MM.1S (cell line): ENCODE measurements at places on chromosomes 4 and X.

DNA sequence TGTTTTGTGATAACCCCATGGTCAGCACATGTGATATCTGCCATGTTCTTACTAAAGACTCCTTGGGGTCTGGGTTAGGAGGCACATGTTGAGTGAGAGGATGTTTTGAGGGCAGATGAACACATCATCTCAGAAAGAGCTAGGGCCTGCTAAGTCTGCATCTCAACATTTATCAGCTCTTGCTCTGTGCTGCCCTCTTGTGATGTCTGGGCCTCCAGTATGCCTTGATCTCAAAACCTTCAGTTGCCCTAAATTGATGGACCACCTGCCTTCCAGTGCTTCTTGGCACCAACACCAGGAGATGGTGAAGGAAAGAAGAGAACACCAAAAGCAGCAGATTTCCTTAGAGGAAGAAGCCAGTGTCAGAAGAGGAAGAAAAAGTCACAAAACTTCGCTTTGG, 22.5 kb downstream of the MID1 start:
- no peaks in the 10 kb centered on the region for H3K4me1 ChIP-seq
- no peaks in the 10 kb centered on the region for H3K27me3 ChIP-seq
- no peak for DNase-seq
- no peak overlapping the region for H3K4me3 ChIP-seq
- no peak overlapping the region for H3K27ac ChIP-seq

DNA sequence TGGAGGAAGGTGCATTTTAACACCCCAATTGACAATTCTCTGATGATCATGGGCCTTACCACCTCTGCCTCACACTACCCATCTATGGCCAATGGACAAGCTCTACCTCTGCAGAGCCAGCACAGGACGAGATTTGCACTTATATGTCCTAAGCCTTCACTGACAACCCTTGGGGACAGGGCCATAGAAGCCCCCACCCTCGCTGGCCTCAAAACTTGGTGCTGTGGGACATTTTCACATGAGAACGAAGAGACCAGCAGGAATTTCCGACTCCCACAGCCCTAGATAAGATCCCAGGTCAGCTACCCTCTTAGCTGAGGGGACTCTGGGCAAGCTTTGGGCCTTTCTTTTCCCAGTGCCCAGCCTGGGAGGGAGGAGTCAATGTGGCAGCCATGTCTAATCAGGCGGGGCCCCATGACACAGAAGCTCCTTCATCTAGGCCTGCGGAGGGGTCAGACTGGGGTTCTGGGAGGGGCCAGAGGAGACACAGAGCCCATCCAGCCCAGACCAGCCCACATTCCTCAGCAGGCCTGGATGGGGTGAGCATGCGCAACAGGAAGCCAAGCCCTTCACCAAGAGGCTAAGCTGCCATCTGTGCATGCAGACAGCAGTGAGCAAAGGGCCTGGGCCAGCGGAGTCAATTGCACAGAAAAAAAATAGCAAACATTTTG, 12.1 kb downstream of the PJA1 start:
- no peak for DNase-seq
- H3K36me3 ChIP-seq: no peaks in the 10 kb centered on the region
- no peak overlapping the region for H3K27ac ChIP-seq
- H3K4me1 ChIP-seq: no peaks in the 10 kb centered on the region
- no peak overlapping the region for H3K4me3 ChIP-seq

GRCh38 chr4:3724319-3725231, 41.6 kb upstream of the ADRA2C start:
- no peaks in the 10 kb centered on the region for H3K36me3 ChIP-seq
- no peak overlapping the region for H3K27ac ChIP-seq
- no peaks in the 10 kb centered on the region for H3K4me1 ChIP-seq
- no peak for DNase-seq
- H3K27me3 ChIP-seq: peaks cover 85% of the 10 kb centered on the region

DNA sequence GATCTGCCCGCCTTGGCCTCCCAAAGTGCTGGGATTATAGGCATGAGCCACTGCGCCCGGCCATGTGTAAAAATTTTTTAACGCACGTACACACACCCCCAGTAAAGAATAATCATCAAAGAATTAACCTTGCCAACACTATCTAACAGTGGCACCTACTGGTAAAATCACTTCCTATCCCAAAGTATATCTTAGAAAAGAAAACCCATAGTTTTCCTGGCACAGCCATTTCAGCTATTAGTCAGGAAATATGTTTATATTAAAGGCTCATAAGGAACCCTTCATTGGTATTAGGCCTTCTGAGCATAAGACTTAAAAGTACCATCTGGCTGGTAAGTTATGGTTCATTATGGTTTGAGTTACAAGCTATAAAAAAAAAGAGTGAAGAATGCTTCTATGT, 14.1 kb downstream of the S100G start:
- no peak overlapping the region for H3K4me3 ChIP-seq
- no peaks in the 10 kb centered on the region for H3K4me1 ChIP-seq
- DNase-seq: no peak
- no peaks in the 10 kb centered on the region for H3K36me3 ChIP-seq
- H3K27ac ChIP-seq: no peak overlapping the region
- no peaks in the 10 kb centered on the region for H3K27me3 ChIP-seq

GRCh38 chr4:102429553-102429952, 71.6 kb upstream of the NFKB1 start:
- no peak for DNase-seq
- no peaks in the 10 kb centered on the region for H3K27me3 ChIP-seq
- H3K4me1 ChIP-seq: no peaks in the 10 kb centered on the region
- no peak overlapping the region for H3K27ac ChIP-seq
- H3K4me3 ChIP-seq: no peak overlapping the region
- H3K36me3 ChIP-seq: no peaks in the 10 kb centered on the region

DNA sequence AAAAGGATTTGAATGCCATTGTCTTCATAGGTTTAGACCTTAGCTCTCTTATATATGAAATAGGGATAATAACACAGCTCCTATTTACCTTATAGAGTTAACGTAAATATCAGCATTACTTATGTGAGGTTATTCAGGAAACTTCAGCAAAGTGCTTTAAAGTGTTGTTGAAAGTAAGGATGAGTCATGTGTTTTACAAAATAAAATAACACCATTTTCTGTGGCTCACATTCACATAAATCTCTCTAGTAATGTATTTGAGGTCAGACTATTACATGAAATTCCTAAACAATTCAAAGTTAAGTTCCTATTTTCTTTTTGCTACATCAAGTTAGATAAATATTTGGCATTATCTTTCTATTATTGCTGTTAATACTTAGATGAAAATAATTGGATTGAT, 2.9 kb downstream of the GNRHR start:
- H3K4me1 ChIP-seq: peaks cover 6% of the 10 kb centered on the region; the same call in 1 of the 2 replicates
- no peak for DNase-seq
- no peak overlapping the region for H3K27ac ChIP-seq
- no peak overlapping the region for H3K4me3 ChIP-seq
- H3K36me3 ChIP-seq: no peaks in the 10 kb centered on the region

DNA sequence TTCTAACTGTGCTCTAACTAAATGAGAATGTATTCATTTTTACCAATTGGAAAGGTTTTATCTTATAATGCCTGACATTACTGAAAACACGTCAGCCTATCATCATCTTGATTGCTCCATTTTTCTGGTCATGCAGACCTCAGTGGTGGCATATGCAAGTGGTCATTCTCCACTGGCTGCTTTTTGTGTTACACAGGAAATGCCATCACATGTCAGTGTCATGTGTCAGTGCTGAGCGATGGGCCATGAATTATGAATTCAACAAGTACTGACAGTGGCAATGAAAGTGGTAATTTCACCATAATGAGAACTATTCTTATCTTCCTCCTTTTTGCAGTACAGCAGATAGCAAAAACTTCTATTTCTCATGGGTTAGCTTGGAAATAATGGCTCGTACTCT, 190.5 kb downstream of the PACRGL start:
- H3K27me3 ChIP-seq: no peaks in the 10 kb centered on the region
- H3K27ac ChIP-seq: no peak overlapping the region
- H3K4me3 ChIP-seq: no peak overlapping the region
- DNase-seq: no peak
- H3K4me1 ChIP-seq: no peaks in the 10 kb centered on the region

DNA sequence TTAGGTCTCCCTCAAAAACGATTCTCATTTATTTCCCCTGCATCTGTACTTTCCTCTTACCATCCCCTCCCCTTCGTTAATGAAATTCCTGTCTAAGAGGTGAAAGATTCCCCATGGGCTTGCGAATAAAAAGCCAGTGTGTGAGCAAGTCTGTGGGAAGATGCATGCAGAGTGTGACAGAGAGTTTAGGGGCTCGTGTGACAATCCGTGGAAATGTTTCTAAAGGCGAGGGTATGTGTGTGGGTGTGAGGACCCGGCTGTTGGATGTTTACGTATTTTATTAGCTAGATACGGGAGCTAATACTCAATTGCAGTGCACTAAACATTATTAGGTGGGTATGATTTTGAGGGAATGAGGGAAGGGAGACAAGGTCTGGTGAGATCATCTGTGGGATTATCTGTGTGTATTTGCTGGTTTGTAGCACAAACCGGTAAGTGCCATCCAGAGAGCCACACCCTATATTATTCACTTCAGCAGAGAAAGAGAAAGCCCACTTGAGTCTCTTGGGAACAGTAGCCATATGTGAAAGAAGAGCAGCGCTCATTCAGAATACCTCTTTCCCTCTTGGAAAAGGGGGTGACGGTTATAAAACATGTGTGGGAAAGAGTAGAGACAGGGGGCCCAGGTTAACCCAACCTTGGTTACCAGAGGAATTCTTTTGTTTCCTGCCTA, 893 bp upstream of the HOPX start:
- H3K27me3 ChIP-seq: no peaks in the 10 kb centered on the region
- no peaks in the 10 kb centered on the region for H3K36me3 ChIP-seq
- DNase-seq: no peak
- H3K4me3 ChIP-seq: no peak overlapping the region
- H3K27ac ChIP-seq: peak overlapping the region; percentile 32; the same call in 1 of the 2 replicates

DNA sequence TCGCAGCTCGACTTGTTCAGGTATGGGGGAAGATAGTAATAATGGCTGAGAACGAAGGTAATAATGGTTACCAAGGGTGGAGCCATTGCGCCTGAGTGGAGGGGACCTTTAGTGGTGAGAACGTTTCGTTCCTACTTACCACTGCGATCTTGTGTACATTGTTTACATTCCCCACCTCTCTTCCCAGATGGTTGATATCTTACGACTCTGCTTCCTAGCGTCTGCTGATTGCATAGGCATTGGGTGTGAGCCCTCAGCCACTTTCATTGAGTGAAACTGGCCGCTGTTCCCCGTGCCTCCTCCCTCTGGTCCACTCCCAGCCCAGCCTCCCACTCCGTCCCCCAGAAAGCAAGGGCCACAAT, 850 bp downstream of the IGBP1 start:
- H3K4me1 ChIP-seq: peaks cover 5% of the 10 kb centered on the region; the same call in 1 of the 2 replicates
- H3K4me3 ChIP-seq: peak overlapping the region; percentile 74
- peak overlapping the region; percentile 97; the same call in 1 of the 2 replicates for H3K27ac ChIP-seq
- H3K27me3 ChIP-seq: no peaks in the 10 kb centered on the region
- no peaks in the 10 kb centered on the region for H3K36me3 ChIP-seq
- no peak for DNase-seq

DNA sequence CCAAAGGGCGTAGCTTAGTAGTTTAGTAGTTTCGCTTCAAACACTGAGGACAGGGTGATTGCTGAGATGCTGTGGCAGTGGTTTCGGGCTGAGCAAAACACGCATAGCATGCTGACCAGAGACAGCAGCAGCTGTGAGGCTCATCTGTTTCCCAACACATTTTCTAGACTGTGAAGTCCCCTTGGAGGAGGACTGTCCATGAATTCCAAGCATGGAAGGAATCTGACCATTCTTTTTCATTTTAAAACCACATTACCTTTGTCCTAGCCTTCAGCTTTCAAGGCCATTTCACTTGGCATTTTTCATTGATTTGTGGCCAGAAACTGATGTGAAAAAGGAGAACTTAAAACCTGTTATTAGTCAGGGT, 240.9 kb downstream of the PALLD start:
- H3K4me1 ChIP-seq: no peaks in the 10 kb centered on the region
- no peaks in the 10 kb centered on the region for H3K27me3 ChIP-seq
- no peak overlapping the region for H3K27ac ChIP-seq
- DNase-seq: no peak
- no peaks in the 10 kb centered on the region for H3K36me3 ChIP-seq

GRCh38 chr4:47372561-47372960, 90.9 kb downstream of the COMMD8 start:
- no peaks in the 10 kb centered on the region for H3K27me3 ChIP-seq
- H3K4me3 ChIP-seq: no peak overlapping the region
- no peaks in the 10 kb centered on the region for H3K4me1 ChIP-seq
- H3K36me3 ChIP-seq: no peaks in the 10 kb centered on the region
- H3K27ac ChIP-seq: no peak overlapping the region
- DNase-seq: no peak

GRCh38 chr4:21367567-21367966, 581.0 kb downstream of the KCNIP4 start:
- no peaks in the 10 kb centered on the region for H3K4me1 ChIP-seq
- DNase-seq: no peak
- no peaks in the 10 kb centered on the region for H3K27me3 ChIP-seq
- H3K36me3 ChIP-seq: no peaks in the 10 kb centered on the region
- H3K27ac ChIP-seq: no peak overlapping the region

GRCh38 chr4:723751-724530, 18.3 kb downstream of the PCGF3 start:
- DNase-seq: no peak
- H3K27me3 ChIP-seq: no peaks in the 10 kb centered on the region
- H3K27ac ChIP-seq: no peak overlapping the region
- no peak overlapping the region for H3K4me3 ChIP-seq

DNA sequence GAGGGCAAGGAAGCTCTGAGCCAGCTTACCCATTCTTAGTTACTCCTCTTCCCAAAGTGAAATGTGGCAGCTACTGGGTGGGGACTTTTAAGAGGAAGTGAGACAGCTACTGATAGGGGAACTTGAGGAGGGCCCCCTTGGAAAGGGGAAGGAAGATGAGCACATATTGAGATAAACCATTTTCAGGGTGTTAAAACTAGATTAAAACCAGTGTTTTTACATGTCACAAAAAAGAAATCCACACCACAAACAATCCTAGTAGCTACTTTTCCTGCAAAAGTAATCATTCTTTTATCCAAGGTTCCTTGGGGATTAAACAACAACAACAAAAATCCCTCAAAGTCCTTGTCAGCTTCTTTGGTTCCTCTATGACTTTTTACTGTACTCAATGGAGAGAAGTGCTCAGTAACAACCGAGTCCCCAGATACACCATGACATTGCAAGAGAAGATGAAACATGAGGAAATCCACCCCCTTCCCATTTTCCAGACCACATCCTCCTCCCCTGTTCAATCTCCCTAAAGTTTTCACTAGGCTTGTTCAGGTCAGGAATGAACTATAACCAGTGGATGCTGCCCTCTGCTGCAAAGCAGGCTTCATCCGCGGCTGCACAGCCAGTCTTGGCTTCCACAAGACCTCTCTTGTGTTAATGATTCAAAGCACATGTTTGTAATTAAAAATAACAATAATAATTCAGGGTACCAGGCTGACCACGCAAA, 113.5 kb upstream of the TMEM164 start:
- no peak for DNase-seq
- H3K27ac ChIP-seq: no peak overlapping the region
- H3K36me3 ChIP-seq: no peaks in the 10 kb centered on the region
- peaks cover 7% of the 10 kb centered on the region; the same call in 1 of the 2 replicates for H3K4me1 ChIP-seq

- no peaks in the 10 kb centered on the region for H3K27me3 ChIP-seq
- H3K4me3 ChIP-seq: no peak overlapping the region
- H3K4me1 ChIP-seq: no peaks in the 10 kb centered on the region
- H3K36me3 ChIP-seq: no peaks in the 10 kb centered on the region
- H3K27ac ChIP-seq: no peak overlapping the region
- DNase-seq: no peak
Observed at GRCh38 chr4:14917298-14917633, 85.0 kb upstream of the CPEB2 start.
